ENCODE measurements at places on chromosomes 4 and X.
A peak's percentile ranks its signal among the peaks of the same experiment; 100 is the strongest.

GRCh38 chrX:106894978-106895452 is 8.1 kb downstream of the RIPPLY1 start:
- DNase-seq: no peak

DNA sequence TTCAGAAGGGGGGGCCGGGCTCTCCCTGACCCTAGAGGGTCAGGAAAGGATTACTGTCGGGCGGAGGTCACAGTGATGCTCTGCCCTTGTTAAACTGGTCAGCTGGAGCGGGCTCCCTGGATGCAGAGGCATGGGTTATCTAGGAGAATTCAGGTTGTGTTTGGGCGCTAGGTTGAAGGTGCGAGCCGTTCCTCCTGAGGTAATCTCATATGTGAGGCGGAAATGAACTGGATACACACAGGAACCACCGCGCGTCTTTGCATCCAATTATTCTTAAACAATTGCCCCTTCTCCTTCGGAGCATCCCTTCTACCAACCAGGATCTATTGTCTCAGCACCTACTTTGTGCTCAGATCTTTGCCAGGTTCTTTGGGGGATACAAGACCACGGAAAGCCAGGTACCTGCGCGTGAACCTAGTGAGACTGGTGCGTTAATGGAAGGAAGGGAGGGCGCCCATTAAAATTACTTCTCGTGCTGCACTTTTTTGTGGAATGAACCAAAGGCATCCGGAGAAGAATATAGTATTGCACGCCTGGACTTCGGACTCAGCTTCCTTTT is 28.4 kb downstream of the HAND2 start:
- DNase-seq: no peak

DNA sequence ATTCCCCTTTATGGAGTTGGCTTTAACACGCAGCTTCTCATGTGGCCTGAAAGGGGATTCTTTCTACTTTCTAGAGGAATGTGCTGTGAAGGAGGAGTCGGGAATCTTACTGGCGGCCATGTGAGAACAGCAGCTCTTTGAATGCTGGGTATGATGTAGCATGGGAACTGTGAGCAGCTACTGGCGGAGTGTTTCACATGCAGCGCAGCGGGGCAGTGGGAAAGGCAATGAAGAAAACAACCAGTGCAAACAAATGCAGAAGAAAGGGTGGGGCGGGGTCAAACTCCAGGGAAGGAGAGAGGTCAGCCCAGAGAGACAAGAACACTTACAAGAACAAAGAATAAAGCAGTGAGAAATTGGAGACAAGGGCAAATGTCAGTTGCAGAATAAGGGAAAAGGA is 363.8 kb upstream of the FTHL17 start:
- DNase-seq: no peak

GRCh38 chrX:109843963-109844751 is 111.1 kb upstream of the ACSL4 start:
- DNase-seq: no peak

DNA sequence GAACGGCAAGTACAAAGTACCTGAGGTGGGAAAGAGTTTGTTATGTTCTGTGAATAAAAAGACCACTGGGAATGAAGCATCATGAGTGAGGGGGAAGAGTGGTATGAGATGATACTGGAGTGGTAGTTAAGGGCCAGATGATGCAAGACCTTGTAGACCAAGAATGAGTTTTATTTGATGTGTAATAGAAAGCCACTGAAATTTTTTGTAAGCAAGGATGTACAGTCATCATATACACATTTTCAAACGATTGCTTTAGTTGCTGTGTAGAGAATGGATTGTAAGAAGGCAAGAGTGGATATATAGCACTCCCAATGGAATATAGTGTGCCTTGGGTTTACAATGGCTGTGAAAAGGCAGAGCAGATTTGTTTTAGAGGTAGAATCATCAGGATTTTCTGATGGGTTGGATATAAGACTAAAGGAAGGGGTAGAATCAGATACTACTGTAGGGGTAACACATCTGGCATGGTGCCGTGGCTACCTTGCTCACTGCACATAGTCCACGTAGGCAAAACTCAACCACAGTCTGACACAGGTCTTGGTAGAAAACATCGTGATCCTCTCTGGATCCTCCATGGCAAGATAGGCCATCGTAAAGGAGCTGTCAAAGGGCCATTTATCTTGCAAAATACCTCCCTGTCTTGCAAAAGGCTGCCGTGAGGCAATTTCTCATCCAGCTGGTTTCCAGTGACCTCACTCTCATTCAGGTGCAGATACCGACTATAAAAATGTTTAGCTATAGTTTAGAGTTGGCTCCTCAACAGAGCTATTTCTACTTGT is 14.9 kb downstream of the TIFA start:
- no peak for DNase-seq

DNA sequence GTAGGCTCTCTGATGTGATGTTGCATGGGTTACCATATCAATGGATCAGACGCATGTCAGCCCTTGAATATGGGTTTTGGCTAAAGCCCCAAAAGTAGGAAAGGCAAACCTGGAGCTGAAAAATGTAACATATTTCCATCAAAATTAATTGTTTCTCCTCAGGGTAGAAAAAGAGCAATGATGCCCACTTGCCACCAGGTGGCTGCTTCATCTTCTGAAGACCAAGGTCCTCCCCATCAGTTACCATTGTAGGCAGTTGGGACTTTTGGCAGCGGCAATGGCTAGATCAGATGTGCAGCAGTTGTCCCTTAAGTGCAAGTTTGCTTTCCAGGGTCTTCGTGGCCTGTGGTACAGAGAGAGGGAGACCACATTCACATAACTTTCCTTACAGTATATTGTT is 118.2 kb downstream of the NAF1 start:
- no peak for DNase-seq

DNA sequence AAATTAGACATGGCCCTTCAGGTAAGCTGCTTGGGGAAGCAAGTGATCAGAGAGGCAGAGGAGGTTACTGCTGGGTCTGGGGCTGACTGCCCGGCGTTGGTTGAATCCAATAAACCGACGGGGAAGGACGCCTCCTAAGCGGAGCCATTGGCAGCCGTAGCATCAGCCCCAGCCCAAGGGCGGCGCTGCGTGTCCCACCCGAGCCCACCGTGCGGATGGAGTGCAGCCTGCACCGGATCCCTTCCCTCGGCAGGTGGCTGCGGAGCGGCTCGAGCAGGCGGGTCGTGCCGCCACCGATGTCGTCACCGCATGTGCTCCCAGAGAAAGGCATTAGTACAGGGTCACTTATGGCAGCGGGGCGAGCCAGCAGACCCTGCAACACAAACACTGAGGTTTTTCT is 82.1 kb downstream of the ALPK1 start:
- no peak for DNase-seq

GRCh38 chrX:53284684-53285447 is 3.5 kb upstream of the IQSEC2 start:
- DNase-seq: no peak

- no peak for DNase-seq
Observed at GRCh38 chr4:70946939-70947338, 44.8 kb downstream of the MOB1B start.

GRCh38 chr4:56575820-56576429 is 70.3 kb downstream of the ARL9 start:
- DNase-seq: no peak

DNA sequence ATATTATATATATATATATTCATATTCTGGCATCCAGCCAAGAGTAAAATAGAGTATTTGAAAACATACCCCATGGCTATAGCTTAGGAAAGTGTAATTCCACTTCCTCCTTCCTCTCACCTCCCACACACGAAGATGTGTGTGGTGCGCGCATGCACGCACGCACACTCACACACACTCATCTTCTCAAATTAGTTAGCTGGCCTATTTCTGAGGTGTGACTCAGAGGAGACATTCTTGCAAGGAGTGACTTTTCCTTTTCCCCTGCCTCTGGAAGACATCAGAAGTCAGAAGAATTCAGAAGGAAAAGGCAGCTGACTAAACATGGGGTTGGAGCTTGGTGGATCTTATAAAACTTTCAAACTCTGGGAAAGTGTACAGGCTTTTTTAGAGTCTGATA is 8.8 kb downstream of the ENPEP start:
- DNase-seq: peak; percentile 89

- DNase-seq: peak; percentile 71
Observed at GRCh38 chr4:156976147-156976546, 4.5 kb upstream of the PDGFC start.

DNA sequence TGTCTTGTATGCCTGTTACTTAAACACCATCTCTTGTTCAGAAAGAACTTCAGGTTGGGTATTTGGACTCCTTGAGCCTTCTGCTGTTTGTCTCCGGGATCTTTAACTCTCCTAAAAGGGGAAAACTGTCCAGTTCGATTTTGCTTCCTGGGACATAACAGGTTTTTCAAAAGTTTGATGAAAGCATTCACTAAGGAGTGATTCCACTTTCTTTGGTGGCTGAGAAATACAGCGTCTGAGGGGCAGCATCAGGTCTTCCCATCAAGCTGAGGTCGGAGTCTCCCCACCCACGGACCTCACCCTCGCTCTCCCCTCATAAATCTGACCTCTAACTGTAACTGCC is 1.4 kb downstream of the AFAP1 start:
- DNase-seq: no peak

GRCh38 chrX:31200430-31200829 is 128.6 kb upstream of the FTHL17 start:
- no peak for DNase-seq

GRCh38 chr4:47490550-47490949 is 5.5 kb downstream of the ATP10D start:
- DNase-seq: no peak

GRCh38 chr4:114250439-114250891 is 271.0 kb upstream of the ARSJ start:
- no peak for DNase-seq

DNA sequence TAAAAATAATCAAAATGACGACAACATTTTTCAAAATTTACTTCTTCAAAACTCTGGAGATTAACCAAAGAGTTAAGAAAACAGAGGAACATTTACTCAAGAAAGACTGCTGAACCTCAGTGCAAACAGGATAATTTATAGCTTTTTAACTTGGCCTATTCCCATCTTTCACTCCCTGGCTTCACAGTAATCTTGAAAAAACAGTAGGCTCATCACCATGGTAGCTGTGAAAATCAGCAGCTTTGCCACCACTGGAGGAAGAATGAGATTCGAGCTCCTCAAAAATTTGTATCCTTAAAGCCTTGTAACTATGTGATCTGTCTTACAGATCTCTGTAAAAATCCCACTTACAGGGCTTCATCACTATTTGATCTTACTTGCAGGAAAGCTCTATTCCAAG is 447.7 kb upstream of the CTSO start:
- no peak for DNase-seq

DNA sequence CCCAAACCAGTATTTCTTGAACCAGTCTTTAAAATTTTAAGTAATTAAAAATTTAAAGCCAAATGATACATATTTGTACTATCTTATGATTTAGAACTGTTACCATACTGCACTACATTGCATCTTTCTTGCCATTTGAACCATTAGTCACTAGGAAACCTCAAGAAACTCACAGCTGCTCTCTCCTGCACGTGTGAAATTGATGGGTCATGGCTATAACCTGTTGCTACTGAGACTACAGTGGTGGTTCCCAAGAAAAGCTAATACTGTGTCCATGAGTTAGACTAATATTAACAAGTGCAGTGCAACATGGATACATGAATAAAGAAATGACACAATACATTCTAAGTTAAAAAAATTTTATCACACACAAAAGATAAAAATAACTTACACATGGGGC is 88.4 kb downstream of the PDE5A start:
- DNase-seq: no peak

- no peak for DNase-seq
Observed at GRCh38 chr4:103129174-103129573, 29.5 kb upstream of the BDH2 start.

- no peak for DNase-seq
Observed at GRCh38 chr4:95548738-95549245, at the start of gene UNC5C. Gene UNC5C, minus strand, starts transcription at chr4:95548973.

- no peak for DNase-seq
Observed at GRCh38 chrX:20420058-20420457, 153.3 kb upstream of the RPS6KA3 start.

- DNase-seq: no peak
Observed at GRCh38 chrX:11751261-11751660, 6.8 kb upstream of the MSL3 start.

DNA sequence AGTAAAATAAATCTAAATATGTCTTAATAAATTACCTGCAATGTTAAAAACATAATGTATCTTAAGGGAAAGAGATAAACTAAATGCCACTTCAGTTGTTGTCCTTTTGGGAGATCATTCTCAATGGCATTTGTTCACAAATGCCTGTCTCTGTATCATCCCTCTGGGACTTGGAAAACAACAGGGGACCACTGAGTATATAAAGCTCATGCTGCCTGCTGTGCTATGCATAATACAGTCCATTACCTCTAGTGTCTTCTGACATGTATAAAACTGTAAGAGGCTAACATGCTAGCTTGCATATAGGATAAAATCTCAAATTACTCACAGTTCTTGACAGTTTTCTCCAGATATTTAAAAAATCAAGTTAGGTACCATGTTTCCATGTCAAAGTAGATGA is 503.9 kb downstream of the PDHA2 start:
- DNase-seq: no peak

GRCh38 chrX:34810916-34811315 is 131.7 kb upstream of the FAM47B start:
- DNase-seq: no peak

GRCh38 chr4:8345946-8346814 is 76.6 kb downstream of the HTRA3 start:
- DNase-seq: no peak

DNA sequence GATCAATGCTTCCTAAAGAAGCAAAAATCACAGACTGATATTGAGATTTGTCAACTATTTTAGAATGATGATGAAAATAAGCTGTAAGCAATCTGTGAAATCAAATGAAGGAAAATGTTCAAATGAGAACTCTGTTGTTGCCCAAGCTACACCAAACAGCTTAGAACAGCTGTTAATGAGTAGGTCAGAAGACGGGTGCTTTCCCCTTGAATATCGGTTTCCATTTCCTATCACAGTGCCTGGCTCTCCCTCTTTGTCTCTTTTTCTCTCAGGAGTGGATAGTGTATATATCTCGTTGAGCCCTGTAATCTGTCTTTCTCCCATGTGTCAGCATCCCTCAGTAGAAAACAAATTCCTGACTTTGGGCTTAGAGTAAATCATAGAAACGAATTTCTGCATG is 1592.9 kb upstream of the TENM3 start:
- no peak for DNase-seq

GRCh38 chr4:6888506-6889071 is 21.0 kb upstream of the TBC1D14 start:
- DNase-seq: no peak

DNA sequence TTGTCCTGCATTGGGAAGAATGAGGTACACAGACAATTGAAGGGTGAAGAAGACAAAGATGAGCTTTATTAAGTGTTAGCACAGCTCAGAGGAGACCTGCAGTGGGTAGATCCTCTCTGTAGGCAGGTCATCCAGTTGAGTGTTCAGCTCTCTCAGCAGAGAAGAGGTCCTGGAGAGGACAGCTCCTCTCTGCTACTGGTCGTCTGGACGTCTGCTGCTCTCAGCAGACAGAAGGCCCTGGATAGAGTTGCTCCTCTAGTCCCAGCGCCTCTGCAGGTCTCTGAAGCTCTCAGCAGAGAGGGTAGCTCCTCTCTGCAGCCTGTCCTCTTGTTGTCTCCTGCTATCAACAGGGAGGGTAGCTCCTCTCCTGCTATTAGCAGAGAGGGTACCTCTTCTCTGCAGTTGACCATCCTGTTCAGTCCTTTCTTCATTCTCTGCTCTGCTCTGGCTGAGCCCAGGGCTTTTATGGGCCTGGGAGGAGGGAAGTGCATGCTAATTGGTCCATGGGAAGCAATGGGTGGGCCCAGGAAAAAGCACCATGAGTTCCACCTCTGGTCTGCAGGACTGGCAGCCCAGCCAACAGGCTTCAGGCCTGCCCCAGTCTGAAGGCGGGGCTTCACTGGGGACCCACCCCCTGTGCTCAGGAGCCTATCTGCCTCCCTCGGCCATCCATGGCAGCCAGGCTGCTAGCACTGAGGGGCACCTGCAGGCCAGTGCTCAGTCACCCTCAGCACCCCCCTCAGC is 54.1 kb upstream of the IBSP start:
- no peak for DNase-seq

All from kidney epithelial cell (primary cell).